Activated naive CD4-positive, alpha-beta T cell (primary cell): ENCODE measurements at places on chromosomes 11 and 22.

GRCh38 chr11:41795004-41795403, 335.6 kb upstream of the LRRC4C start:
- no peak for DNase-seq

DNA sequence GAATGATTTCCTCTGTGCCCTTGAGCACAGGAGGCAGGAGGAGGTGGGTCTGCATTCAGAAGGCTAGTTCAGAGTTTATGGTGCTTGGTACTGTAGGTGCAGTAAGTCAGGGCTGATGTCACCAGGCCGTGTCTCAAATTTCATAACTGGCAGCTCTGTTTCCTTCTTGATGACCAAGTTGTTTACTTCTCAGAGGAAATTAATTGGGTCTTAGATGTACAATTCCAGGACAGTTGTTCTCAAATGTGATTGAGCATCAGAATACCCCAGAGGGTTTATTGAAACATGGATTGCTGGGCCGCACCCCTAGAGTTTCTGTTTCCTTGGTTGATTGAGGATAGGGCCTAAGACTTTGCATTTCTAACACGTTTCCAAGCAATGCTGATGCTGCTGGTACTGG, 6.2 kb downstream of the AMOTL1 start:
- no peak for DNase-seq

DNA sequence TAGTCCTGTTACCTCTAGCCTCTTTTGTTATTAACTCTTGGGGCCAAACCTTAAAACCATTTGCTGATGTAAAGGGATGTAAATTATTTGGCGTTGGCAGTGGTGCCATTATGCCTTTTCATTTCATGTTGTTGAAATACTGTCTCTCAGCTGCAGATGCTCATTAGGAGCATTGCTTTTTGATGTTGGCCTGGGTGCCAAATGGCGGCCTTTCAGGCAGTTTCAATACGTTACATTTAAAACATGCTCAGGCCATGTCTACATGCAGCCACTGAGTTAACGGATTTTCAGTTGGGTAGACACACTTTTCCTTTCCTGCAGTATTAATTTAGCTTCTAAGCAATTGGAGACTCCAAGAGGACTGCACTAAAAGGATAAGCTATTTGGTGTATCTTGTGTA, 5.3 kb downstream of the NCAM1 start:
- DNase-seq, result no peak

DNA sequence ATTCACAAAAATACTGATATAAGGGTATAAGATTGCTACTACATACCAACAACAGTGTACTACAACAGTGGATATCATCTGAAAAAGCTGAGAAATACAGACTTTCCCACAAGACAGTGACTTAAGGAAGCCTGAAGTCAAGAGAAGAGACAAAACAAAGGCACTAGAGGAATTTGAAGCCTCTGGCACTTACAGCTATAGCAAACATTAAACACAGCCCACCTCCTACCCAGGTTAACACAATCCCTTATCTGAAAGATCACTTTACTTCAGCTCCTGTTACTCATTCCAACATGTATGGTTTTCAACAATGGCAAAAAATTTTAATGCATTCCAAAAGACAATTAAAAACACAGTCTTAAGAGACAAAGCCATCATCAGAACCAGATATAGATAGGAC, 388.5 kb downstream of the JRKL start:
- no peak for DNase-seq
